Activated T-cell treated with anti-CD3 and anti-CD28 coated beads, Interleukin-2, amount 50 U/mL, for 24 hours (primary cell): ENCODE measurements at places on chromosomes 12 and 14.

- no peak for DNase-seq
These were observed 82.8 kb downstream of the TNFAIP2 start for GRCh38 chr14:103206023-103206481.

DNA sequence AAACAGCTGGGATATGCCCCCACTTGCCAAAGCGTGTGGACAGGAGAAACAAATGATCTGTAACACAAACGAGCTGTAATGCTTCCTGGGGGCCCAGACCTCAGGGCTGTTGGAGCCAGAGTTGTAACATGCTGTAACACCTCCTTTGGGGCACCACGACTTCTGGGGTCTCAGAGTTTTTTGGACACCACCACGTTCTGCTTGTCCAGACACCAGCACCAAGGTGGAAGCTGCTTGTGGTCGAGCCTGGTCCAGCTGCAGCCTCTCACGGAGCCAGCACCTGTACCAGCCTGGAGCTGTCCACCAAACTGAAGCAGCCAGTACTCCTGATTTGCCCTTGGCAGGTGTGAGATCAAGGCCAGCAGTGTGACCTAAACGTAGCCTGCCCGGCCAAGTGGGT lies 879.4 kb downstream of the SLC6A15 start:
- no peak for DNase-seq

DNA sequence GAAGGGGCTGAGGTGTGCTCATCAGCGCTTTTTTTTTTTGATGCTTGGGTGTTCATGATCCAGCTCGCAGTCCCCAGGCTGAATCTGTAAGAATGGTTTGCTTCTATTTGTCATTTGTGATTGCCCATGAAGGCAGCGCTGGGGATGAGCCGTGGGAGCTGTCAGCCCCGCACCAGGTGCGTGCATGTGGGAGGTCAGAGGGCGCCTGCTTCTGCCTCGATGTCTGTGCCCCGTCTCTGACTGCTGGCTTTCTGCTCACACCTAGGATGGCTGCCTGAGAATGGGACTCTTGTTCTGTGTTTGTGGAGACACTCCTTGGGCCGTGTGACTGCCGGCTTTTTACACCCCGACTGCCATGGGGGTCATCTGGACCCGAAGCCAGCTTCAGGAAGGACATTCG lies 141.2 kb upstream of the RTL1 start:
- DNase-seq, result no peak

DNA sequence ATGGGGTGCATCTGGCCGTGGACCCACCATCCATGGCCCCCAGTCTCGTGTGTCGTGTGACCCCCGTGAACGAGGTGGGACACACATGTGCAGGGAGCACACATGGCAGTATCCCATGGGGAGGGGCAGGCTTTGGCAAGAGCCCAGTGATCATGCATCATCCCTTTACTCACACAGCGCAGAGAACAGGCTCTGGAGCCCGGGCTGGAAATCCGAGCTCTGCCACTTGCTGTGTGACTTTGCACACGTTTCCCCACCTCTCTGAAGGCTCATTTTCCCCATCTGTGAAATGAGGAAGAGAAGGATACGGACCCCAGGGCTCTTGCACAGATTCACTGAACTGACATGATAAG lies 119.9 kb downstream of the PHETA1 start:
- no peak for DNase-seq

DNA sequence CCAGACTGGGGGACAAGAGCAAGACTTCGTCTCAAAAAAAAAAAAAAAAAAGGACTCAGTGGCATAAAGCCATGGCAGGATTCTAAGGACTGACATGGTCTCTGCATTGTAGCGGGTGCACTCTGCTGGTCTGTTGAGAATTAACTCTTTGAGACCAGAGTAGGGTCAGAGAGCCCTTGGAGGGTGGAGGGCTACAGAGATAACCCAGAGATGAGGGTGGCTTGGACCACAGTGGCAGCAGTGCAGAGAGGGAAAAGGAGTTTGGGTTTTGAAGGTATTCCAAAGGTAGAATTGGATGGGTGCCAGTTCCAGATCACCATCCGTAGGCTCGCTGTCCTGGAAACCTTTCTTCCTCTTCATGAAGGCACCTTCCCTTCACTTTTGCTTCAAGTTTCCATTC lies 14.3 kb upstream of the DYNC1H1 start:
- DNase-seq, result no peak

GRCh38 chr12:24431872-24432271 lies 482.4 kb upstream of the SOX5 start:
- DNase-seq, result no peak

DNA sequence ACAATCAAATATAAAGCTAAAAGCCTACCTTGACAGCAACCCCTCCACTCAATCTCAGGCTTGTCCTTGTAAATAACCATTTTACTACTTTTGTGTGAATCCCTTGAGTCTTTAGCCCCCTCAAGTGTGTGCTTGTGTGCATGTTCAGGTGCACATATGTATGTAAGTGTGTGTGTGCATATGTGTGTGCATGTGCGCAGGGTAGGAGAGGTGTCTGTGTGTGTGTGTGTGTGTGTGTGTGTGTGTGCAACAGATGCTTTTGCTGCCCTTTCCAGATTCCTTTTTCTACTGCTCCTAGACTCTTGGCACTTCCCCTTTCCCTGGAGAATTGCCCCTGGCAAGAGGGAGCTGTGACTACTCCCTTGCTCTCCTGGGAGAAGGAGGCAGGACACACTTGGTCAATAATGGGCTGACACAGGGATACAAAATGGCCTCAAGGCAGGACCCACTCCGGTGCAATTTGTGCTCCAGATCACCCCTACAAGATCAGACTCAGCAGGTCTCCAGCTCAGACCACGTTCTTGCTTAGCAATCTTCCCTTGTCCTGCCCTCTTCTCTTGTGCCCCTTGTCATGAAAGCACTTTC lies 73.4 kb downstream of the IFNG start:
- no peak for DNase-seq

- no peak for DNase-seq
These were observed 16.0 kb upstream of the AQP2 start for GRCh38 chr12:49934505-49934904.

- DNase-seq, result no peak
These were observed 703.9 kb downstream of the FSCB start for GRCh38 chr14:43803076-43803689.

DNA sequence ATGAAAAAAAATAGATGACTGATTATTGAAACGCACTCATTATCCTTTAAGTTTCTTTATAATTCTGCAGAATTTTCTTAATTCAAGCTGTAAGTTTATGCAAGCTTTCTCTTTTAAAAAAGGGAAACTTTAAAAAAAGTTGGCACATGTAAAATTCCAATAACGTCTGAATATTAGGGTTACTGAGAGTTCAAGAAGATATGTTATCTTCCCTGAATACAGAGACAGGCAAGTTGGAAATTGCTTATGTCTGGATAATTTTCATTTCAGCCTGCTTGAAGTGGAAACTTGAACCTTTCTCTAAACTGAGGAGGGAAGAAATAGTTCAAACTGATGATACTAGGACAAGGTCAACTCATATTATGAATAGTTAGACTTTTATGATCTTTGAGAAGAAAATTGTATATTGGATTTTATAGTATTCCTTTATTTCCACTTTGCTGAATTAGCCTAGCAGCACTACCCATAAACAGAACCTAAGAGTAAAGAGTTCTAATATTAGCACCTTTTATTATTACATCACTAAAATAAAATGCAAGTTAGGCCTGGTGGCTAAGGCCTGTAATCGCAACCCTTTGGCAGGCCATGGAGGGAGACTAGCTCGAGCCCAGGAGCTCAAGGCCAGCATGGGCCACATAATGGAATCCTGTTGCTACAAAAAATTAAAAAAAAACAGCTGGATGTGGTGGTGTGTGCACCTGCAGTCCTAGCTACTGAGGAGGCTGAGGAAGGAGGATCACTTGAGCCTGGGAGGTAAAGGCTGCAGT lies 288.0 kb downstream of the TRHDE start:
- no peak for DNase-seq

DNA sequence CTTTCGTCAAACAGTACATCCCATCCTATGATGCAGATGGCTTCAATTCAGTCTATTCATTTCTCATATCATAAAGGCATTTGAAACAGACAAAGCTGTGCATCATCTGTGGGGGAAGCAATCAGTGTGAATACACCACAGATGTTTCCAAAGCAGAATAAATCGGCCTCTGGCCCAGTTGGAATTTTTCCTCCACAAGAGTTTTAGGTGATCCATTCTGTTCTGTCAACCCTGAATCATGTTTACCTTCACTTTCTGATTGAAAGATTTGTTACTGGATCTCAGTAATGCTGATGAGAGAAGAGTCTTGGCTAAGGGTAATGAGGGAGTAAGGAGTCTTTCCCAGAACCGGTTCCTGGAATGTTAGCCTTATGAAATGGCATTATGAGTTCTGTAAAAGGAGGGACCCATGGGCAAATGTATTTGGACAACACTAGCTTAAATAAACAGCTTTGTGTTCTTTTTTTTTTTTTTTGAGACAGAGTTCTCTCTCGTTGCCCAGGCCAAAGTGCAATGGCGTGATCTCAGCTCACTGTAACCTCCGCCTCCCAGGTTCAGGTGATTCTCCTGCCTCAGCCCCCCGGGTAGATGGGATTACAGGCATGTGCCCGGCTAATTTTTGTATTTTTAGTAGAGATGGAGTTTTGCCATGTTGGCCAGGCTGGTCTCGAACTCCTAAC lies 62.5 kb downstream of the TPH2 start:
- no peak for DNase-seq

DNA sequence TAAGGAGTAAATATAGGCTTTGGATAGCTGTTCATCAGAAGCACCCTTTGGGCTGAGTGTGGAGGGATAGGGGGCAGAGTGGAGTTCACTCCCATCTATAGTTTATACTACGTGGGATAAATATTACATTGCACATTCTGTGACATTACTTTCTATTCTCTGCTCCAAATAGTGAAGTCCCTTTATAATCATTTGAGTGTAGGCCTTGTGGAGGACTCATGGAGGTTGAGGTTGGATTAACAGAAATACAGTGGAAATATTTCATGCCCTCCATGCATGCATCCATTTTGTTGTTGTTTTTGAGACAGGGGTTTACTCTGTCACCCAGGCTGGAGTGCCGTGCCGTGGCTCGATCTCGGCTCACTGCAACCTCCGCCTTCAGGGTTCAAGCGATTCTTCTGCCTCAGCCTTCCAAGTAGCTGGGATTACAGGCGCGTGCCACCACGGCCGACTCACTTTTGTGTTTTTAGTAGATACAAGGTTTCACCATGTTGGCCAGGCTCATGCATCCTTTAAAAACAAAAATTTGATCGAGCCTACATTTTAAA lies 1.4 kb downstream of the CHPT1 start:
- no peak for DNase-seq
